Right atrium auricular region (tissue), 2 donors: ENCODE measurements at places on chromosomes 5 and 9.

DNA sequence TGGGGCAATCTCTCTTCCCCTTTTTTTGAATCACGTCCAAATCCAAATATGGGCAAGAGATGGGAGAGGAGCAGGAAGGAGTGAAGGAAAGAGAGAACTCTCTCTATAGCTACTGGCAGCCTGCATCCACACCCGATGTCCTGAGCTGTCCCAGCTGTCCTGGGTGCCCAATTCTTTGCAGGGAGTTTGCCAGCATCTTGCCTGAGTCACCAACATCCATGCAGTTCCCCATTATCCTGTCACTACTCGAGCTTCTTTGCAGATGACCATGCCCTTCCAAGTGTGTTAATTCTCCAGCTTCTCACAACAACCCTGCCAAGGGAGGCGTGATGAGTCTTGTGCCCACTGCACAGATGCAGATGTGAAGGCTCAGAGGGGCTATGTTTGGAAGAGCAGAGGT lies 127.1 kb downstream of the NSG2 start:
- DNase-seq: no peak

GRCh38 chr9:89664010-89664409 lies 59.2 kb downstream of the GADD45G start:
- DNase-seq: no peak

DNA sequence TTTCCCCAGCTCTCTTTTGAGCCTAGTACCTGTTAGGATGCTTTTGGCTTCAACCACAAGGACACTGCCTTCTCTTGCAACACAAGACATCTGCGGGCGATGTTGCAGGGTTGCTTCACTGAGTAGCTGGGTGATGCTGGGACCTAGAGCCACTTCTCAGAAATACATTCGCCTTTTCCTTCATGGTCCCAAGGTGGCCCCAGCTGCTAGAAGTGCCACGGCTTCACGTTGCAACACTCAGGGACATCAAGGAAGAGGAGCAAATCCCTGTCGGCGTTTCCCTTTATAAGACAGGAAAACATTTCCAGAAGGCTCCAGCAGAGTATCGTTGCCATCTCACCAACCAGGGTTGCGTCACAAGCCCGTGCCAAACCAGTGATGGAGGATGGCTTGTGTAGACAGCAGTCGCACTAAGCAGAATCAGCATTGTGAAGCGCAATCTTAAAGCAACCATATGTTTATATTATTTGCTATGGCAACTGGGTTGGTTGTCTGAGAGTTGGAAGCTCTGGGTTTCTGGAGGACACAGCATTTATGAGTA lies 62.7 kb downstream of the ANKRD33B start:
- DNase-seq: no peak

- DNase-seq: no peak
Measured at GRCh38 chr5:38783011-38783561, 62.7 kb upstream of the OSMR start.

- DNase-seq: no peak
Measured at GRCh38 chr9:83675466-83675865, 32.3 kb downstream of the UBQLN1 start.

GRCh38 chr5:81316571-81316970 lies 15.2 kb downstream of the ZCCHC9 start:
- no peak for DNase-seq

GRCh38 chr5:66903218-66903617 lies 293.4 kb downstream of the CD180 start:
- DNase-seq: no peak

DNA sequence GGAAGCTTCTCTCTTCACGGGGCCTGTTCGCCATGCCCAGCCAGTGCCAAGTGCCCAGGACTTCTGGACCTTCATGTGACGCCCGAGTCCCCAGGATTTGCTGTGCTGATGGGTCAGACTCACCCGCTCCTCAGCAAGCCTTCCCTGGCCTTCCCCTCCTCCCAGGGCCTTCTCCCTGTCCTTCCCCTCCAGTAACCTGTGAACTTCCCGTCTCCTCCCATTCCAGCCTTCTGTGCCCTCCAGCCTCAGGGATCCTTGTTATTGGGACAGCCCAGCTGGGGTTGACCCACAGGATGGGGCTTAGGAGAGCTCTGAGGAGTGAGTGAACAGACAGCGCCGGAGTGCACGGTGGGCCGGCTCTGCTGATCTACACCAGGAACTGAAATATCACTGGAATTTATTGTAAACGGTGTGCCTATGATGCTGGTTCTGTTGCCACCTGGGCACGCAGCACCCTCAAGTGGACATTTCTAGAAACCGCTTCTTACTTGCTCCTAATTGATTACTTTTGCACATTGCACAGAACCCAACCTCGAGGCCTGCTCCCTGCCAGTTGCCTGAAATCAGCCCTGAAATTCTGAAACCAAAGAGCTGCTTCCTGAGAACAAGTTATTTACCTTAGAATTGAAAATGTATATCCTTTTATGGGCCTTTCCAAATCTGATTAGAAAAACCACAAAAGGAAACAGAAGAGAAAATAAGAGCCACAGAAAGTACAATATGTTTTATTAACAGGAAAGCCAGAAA lies 1.5 kb downstream of the SPAAR start:
- DNase-seq: no peak

- DNase-seq: peak; percentile 13
Measured at GRCh38 chr9:99030092-99030511, 74.8 kb upstream of the TGFBR1 start.

DNA sequence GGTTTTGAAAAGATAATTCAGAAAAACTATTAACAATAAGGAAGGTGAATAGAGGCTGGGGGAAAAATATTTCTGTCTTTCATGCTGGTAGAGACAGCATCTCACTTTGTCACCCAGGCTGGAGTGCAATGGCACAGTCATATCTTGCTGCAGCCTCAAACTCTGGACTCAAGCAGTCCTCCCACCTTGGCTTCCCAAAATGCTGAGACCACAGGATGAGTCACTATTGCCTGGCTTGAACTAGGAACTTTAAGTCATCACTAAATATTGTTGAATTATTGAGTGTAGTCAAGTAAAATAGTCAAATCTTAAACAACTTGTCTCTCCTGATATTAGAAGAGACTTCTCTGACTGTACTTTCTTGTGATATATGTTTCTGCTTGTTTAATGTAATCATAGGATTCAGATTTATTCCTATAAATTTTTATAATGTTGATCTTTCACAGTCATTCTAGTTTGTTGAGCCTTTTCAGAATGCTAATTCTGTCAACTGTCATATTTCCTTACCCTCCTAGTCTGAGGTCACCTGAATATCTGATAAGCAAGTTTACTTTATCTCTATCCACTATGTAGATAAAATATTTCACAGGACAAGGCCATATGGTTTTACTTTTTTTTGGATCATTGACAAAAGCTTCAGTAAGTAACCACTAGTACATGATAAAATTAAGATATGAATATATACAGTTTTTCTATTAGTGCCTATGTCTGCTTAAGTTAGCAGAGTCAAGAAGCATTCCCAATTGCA lies 1696.5 kb downstream of the MAT2B start:
- no peak for DNase-seq

- no peak for DNase-seq
Measured at GRCh38 chr5:27561408-27561807, 523.0 kb upstream of the CDH9 start.

GRCh38 chr5:173926359-173926758 lies 38.2 kb downstream of the CPEB4 start:
- no peak for DNase-seq

GRCh38 chr5:133365738-133366137 lies 246.6 kb downstream of the FSTL4 start:
- peak; percentile 30 for DNase-seq

DNA sequence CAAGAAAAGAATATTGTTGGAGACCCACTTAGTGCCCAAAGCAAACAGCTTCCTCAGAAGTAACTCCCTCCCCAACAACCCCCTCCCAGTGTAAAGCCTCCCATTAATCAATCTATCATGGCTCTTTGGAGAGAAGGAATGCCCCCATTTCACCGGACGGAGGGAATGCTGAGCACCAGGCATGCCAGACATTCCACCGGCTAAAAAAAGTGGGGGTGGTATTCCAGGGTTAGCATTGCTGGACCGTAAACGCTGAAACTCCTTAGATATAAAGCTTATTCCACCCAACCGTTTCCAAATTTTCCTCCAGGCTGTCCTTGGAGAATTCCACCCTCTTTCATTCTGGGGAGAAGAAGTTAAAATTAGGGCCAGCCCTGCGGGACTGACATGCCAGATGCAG lies 363 bp upstream of the MAMDC2 start:
- DNase-seq: no peak

- no peak for DNase-seq
Measured at GRCh38 chr5:83925321-83925954, 204.8 kb upstream of the HAPLN1 start.

- no peak for DNase-seq
Measured at GRCh38 chr5:17888155-17888554, 253.9 kb downstream of the TAF11L14 start.

GRCh38 chr5:82338771-82339373 lies 60.7 kb upstream of the RPS23 start:
- DNase-seq: no peak

DNA sequence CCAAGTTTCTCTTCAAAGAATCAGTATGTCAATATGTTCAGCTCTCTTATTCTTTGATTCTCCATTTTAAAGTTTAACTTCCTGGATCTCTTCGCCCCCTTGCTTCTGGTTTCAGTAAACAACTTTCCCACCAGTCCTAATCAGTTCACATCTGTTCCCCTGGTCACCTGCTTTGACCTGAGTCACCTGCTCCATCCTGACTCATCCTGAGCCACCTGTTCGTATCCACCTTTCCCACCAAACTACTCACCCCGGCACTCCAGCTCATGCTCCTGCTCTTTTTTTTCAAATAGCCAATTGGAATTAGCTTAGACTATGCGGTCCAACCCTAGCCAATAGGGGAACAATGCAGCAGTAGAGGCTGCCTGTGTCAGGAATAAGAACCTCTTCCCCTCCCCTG lies 23.6 kb upstream of the CSF1R start:
- DNase-seq: peak; percentile 13

- DNase-seq: peak; percentile 88
Measured at GRCh38 chr5:53095931-53096525, 13.5 kb downstream of the MOCS2 start.

DNA sequence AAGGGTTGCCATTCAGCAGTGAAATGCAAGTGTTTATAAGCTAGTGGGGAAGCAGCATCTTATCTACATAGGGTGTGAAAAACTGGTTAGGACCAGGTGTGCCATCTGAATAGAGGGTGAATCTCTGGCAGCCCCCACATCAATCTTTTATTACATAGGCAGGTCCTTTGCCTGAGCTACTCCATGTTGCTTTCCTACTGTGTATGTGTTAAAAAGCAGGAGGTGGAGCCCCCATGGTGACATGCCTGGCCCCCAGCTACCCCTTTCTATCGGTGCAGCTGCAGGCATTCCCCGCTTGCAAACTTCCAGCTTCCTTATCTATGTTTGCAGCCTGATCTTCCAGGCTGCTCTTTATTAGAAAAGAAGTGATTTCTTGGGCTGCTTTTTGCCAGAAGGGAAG lies 353.5 kb downstream of the SPATA31D1 start:
- no peak for DNase-seq

DNA sequence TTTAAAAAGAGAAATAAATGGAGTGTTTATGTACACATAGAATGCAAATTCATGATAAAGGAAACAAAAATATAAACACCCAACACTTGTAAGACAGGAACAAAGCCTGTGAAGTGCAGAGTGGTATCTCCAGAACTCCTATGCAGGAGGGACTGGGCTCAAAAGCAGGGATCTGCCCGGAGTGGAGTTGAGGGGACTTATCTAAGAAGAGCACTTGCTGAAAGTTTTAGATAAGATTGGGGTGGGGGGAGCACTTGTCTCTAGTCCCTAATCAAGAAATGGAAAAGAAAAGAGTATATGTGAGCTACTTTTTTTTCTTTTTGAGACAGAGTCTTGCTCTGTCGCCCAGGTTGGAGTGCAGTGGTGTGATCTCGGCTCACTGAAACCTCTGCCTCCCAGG lies 840.4 kb downstream of the MAT2B start:
- no peak for DNase-seq

GRCh38 chr5:71937921-71938698 lies 169.2 kb upstream of the MAP1B start:
- DNase-seq: no peak

GRCh38 chr5:109994135-109994534 lies 304.4 kb downstream of the MAN2A1 start:
- DNase-seq: no peak

DNA sequence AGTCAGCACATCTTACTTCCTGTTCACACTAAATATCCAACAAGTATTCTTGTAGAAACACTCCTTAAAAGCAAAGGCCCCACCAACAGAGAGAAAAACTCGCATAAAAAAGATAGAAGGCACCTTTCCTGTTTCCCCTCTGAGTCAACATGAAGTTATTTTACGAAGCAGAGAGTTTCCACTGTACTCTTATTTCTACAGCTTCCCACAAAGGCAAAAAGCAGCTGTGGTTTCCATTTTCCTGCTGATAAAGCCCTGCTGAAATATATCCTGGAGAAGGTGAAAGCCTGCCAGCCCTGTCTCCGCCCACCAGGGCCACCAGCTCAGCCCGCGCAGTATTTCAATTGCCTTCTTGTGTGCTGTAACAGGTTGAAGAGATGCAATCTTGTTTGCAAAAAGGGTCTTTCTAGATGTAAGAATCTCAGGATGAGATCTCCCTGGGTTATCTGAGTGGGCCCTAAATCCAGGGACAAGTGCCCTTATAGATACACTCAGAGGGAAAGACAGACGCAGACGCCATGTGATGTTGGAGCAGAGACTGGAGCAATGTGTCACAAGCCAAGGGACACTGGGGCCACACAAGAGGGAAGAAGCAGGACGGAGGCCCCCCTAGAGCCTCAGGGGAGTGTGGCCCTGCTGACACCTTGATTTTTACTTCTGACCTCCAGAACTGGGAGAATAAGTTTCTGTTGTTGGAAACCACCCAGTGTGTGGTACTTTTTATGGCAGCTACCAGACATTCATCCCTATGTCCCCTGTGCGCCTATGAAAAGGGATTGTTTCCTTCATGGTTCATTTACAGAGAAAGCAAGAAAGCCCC lies 19.9 kb downstream of the SEMA4D start:
- DNase-seq: no peak

DNA sequence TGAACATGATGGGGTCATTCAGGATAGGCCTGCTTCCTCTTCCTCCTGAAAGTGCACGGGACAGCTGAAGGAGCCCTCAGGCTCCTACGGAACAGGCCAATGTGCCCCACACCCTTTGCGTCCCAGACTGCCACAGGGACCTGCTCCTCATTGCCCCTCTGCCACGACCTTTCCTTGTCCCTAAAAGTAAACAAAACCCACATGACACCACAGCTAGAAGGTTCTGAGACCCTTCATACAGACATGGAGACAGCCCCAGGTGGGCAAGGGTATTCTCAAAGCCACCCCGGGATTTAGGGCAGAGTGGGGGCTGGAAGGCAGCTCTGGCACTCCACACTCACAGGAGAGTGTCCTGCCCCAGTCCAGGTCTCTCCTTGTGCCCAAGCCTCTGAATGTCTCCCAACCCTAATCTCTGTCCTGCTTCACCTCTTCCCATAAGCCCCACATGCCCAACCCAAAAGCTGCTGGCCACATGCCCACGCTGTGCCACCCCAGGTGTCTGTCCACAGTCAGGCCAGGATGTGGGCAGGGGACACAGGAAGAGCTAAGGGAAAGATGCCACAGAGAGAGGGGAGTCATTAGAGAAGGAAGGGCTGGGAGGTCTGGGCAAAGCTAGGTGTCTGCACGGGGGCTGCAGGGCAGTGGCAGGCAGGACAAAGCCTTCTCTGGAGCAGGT lies 800 bp downstream of the AMBP start:
- DNase-seq: no peak

GRCh38 chr5:68299575-68299974 lies 84.0 kb downstream of the PIK3R1 start:
- DNase-seq: no peak
